Stomach (tissue), 19 donors: ENCODE measurements at places on chromosomes 6 and 20. TPM values are rescaled to one million over a fixed set of nuclear protein-coding genes. Genes with fewer than 3 reads are reported as not detected.
A peak's percentile ranks its signal among the peaks of the same experiment; 100 is the strongest.

The OPRM1 gene
- total RNA-seq: not detected

GRCh38 chr6:41489120-41489851, 56.9 kb upstream of the FOXP4 start:
- DNase-seq: peak; percentile 43
- H3K4me3 ChIP-seq: no peak overlapping the region
- no peaks in the 10 kb centered on the region for H3K36me3 ChIP-seq
- H3K27me3 ChIP-seq: no peaks in the 10 kb centered on the region
- peaks cover 20% of the 10 kb centered on the region for H3K4me1 ChIP-seq
- H3K27ac ChIP-seq: no peak overlapping the region

The HTR1E gene
- total RNA-seq: not detected

The BNIP5 gene
- 3.5 TPM for total RNA-seq

DNA sequence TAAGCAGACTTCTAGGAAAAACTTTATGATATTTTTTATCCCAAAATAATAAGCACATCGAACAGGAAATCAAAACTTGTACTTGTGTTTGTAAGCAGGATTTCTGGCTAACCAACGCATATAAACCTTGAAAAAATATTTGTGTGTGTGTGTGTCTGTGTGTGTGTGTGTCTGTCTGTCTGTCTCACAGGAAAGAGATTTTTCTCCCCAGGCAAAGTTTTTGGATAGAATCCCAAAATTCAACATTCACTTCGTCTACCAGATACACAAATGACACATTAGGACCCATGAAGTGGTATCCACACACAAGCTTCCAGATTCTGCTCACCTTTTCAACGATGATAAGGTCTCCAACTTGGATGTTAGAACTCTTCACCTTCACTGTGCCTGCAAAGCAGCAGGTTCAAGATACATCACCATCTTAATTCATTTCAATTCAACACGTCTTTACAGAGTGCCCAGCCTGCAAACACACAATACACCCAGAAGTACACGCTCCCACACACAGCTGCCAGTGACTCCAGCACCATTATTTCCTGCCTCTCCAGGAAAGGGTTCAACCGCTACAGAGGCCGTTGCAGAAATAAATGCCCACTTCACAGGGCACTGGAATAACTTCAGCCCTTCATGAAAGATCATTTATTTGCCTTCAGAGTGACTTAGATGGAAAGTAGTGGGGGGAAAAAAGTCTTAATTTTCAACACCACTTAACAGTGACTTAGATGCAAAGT, 70.9 kb downstream of the ATP9A start:
- no peaks in the 10 kb centered on the region for H3K27me3 ChIP-seq
- H3K4me1 ChIP-seq: peaks cover 47% of the 10 kb centered on the region
- DNase-seq: no peak
- H3K4me3 ChIP-seq: no peak overlapping the region
- H3K27ac ChIP-seq: no peak overlapping the region
- peaks cover 23% of the 10 kb centered on the region for H3K36me3 ChIP-seq

- peaks cover 8% of the 10 kb centered on the region for H3K4me1 ChIP-seq
- H3K27ac ChIP-seq: peak overlapping the region; percentile 9
- H3K27me3 ChIP-seq: no peaks in the 10 kb centered on the region
- H3K4me3 ChIP-seq: no peak overlapping the region
These were observed 98.3 kb downstream of the SASH1 start for GRCh38 chr6:148440877-148441453.

The PACSIN1 gene
- total RNA-seq: 0.37 TPM

The SLC52A3 gene
- 1.3 TPM for total RNA-seq

The PDCD2 gene
- 69.0 TPM for total RNA-seq

The EYA4 gene
- 16.3 TPM for total RNA-seq

GRCh38 chr6:24755279-24755678, 19.5 kb upstream of the GMNN start:
- no peak overlapping the region for H3K4me3 ChIP-seq
- no peaks in the 10 kb centered on the region for H3K4me1 ChIP-seq
- H3K27me3 ChIP-seq: no peaks in the 10 kb centered on the region
- no peak overlapping the region for H3K27ac ChIP-seq
- H3K36me3 ChIP-seq: no peaks in the 10 kb centered on the region
- no peak for DNase-seq

The DNAAF9 gene
- total RNA-seq: 17.9 TPM

The THBD gene
- 23.9 TPM for total RNA-seq

- H3K27me3 ChIP-seq: no peaks in the 10 kb centered on the region
- H3K4me3 ChIP-seq: no peak overlapping the region
- peaks cover 70% of the 10 kb centered on the region for H3K36me3 ChIP-seq
- no peak overlapping the region for H3K27ac ChIP-seq
- no peaks in the 10 kb centered on the region for H3K4me1 ChIP-seq
- no peak for DNase-seq
These were observed 27.9 kb downstream of the SDCBP2 start for GRCh38 chr20:1301031-1301529.

The PRSS35 gene
- total RNA-seq: not detected

DNA sequence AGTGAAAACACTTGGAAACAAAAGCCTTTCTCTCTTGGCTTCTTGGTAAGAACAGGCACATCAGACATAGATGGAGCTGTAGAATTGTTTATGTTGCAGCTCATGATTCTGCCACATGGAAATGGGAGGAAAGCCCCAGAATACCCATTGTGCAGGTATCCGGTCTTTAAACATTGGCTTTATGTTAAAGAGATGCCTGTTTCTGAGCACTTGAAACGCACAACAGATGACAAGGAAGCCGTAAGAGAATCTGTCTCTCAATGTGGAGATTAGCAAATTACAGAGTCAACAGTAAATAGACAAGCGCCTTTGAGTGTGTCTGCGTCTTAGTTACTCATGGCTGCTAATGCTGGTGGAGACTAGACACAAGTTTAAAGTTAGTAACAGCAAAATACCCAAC, 10.5 kb downstream of the TNFAIP3 start:
- no peaks in the 10 kb centered on the region for H3K27me3 ChIP-seq
- DNase-seq: no peak
- no peak overlapping the region for H3K27ac ChIP-seq

The GABRR2 gene
- 0.73 TPM for total RNA-seq

- H3K4me1 ChIP-seq: peaks cover 15% of the 10 kb centered on the region
- H3K4me3 ChIP-seq: no peak overlapping the region
- no peaks in the 10 kb centered on the region for H3K36me3 ChIP-seq
- H3K27ac ChIP-seq: no peak overlapping the region
- H3K27me3 ChIP-seq: peaks cover 5% of the 10 kb centered on the region
- DNase-seq: no peak
These were observed 37.9 kb upstream of the CCDC167 start for GRCh38 chr6:37537548-37537947.

The ID4 gene
- not detected for total RNA-seq

GRCh38 chr6:28683945-28684538, 158.4 kb downstream of the GPX5 start:
- H3K4me3 ChIP-seq: no peak overlapping the region
- peaks cover 28% of the 10 kb centered on the region for H3K27me3 ChIP-seq
- H3K4me1 ChIP-seq: no peaks in the 10 kb centered on the region

DNA sequence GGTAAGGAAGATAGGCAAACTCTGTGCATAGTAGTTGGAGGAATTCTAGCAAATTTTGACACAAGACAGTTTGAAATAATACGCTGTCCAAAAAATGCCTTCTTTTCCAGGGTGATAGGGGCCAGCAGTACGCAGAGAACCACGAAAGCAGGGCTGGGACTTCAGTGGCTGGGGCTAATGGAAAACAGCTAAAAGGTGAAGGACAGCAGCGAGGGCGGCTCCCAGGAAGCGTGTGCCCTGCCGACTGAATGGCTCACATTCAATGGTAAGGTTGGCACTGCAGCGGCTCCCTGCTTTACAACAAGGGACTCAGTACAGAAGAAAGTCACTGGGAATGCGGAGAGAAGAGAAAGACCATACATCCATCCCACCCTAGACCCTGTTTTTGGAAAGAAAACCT, 131.1 kb downstream of the MYLK4 start:
- no peak overlapping the region for H3K4me3 ChIP-seq
- H3K36me3 ChIP-seq: no peaks in the 10 kb centered on the region
- H3K27me3 ChIP-seq: no peaks in the 10 kb centered on the region
- no peak overlapping the region for H3K27ac ChIP-seq
- DNase-seq: no peak

- no peaks in the 10 kb centered on the region for H3K36me3 ChIP-seq
- H3K4me3 ChIP-seq: no peak overlapping the region
- DNase-seq: peak; percentile 11
These were observed 213.7 kb downstream of the GRIK2 start for GRCh38 chr6:101607111-101607690.

GRCh38 chr20:58702859-58703648, 10.5 kb downstream of the NPEPL1 start:
- no peaks in the 10 kb centered on the region for H3K4me1 ChIP-seq
- H3K27me3 ChIP-seq: no peaks in the 10 kb centered on the region
- no peak overlapping the region for H3K4me3 ChIP-seq
- no peak overlapping the region for H3K27ac ChIP-seq
- peaks cover 46% of the 10 kb centered on the region for H3K36me3 ChIP-seq

The SCRT2 gene
- not detected for total RNA-seq

- H3K4me1 ChIP-seq: no peaks in the 10 kb centered on the region
- peaks cover 94% of the 10 kb centered on the region for H3K36me3 ChIP-seq
- DNase-seq: no peak
- no peaks in the 10 kb centered on the region for H3K27me3 ChIP-seq
- no peak overlapping the region for H3K4me3 ChIP-seq
These were observed 129.6 kb downstream of the SULF2 start for GRCh38 chr20:47655635-47656034.

DNA sequence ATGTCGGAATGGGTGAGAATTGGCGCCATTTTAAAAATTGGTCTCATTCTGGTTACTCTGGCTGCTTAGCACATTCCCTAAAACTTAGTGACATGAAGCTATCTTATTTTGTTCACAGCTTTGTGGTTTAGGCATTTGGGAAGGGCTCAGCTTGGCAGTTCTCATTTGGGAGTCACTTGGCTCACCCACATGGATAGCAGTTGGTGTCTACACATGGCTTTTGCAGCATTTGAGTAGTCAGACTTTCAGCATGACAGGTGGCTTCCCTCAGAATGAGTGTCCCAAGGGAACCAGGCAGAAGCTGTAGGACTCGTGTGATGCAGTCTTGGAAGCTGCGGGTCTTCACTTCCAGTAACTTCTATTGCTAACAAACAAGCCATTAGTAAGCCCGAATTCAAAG, 64.6 kb downstream of the UST start:
- no peaks in the 10 kb centered on the region for H3K36me3 ChIP-seq
- H3K27ac ChIP-seq: no peak overlapping the region
- peak; percentile 22 for DNase-seq
- H3K4me1 ChIP-seq: no peaks in the 10 kb centered on the region

The ZNF334 gene
- 1.4 TPM for total RNA-seq

DNA sequence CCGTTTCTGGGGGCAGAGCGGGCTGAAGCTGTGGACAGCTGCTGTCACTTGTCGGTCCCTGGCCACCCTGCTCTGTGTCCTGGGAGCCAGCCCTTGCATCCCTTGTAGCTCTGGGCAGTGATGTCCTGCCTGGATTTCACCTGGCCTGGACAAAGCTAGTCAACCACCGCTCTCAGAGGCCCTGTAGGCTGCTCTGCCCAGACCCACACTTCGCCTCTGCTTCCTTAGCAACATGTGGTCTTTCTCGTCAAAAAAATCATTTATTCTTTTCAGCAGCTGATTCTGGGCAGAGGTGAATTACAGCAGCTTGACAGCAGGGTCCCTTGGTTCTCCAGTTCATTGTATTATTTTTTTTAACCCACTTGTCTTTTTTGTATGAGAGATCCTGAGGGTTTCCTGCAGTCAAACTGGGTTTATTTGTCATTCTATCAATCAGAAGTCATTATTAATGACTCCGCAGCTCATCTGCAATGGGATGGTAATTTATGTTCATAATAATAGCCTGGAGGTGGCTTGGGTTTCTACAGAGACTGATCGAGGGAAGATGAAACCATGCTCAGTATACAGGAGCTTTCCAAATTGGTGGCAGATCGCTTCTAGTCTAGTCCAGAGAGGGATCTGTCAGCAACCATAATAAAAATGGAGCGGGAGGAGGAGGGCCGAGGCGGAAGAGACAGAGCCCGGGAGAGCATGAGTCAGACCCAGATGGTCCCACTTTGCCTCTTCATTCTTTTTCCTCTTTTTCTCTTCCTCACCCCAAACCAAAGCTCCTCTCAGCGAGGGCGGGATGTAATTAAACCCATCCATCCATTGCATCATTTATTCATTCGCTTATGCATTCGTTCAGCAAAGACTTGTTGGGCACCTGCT, 22.4 kb downstream of the EDN3 start:
- DNase-seq: no peak
- no peaks in the 10 kb centered on the region for H3K4me1 ChIP-seq
- H3K27ac ChIP-seq: no peak overlapping the region
- no peak overlapping the region for H3K4me3 ChIP-seq
- no peaks in the 10 kb centered on the region for H3K36me3 ChIP-seq
- H3K27me3 ChIP-seq: no peaks in the 10 kb centered on the region

The TBXT gene
- not detected for total RNA-seq

GRCh38 chr6:89708316-89708715, 69.8 kb upstream of the LYRM2 start:
- no peak for DNase-seq
- H3K27ac ChIP-seq: no peak overlapping the region
- H3K27me3 ChIP-seq: no peaks in the 10 kb centered on the region

- H3K4me1 ChIP-seq: no peaks in the 10 kb centered on the region
- no peaks in the 10 kb centered on the region for H3K27me3 ChIP-seq
- H3K36me3 ChIP-seq: peaks cover 91% of the 10 kb centered on the region
- H3K27ac ChIP-seq: no peak overlapping the region
- DNase-seq: no peak
These were observed 50.7 kb upstream of the MAPK13 start for GRCh38 chr6:36079601-36080000.

The FAM217A gene
- not detected for total RNA-seq

GRCh38 chr6:12767016-12767415, 50.4 kb downstream of the PHACTR1 start:
- no peak overlapping the region for H3K27ac ChIP-seq
- H3K36me3 ChIP-seq: no peaks in the 10 kb centered on the region
- DNase-seq: no peak
- H3K27me3 ChIP-seq: no peaks in the 10 kb centered on the region

The PRICKLE4 gene
- 8.4 TPM for total RNA-seq

DNA sequence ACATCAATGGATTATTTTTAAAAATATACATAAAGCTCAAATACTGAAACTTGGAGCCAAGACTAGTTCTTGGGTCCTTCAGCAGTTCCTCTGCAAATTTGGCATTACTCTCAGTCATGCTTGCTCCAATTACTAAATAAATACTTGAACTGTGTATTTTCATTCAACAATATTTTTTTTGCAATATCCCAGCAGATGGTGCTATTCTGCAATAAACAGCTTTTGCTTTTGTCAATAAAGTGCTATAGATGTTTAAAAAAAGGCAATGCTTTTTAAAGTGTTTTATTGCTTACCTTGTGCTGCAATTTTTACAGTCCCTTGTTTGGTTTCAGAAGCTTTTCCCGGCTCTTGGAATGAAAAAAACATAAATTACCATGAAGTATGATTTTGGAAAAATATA, 243.4 kb downstream of the TRDN start:
- no peak for DNase-seq
- no peaks in the 10 kb centered on the region for H3K4me1 ChIP-seq
- no peaks in the 10 kb centered on the region for H3K27me3 ChIP-seq
- no peaks in the 10 kb centered on the region for H3K36me3 ChIP-seq

DNA sequence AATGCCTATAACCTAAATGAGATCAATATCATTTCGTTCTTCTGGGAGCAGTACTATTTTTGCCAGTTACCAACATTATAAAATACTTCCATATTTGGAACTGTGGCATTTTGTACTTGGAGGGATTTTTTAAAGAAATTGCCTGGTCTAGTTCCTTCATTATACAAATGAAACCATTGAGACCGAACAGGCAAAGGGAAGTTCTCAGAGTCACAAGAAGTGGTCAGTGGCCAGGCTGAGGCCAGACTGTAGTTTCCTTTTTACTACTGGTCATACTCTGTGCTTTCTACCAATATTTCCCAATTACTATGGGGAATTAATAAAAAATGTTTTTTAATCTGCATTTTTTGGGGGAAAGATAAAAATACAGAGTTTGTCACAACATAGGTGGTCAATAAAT, 332.0 kb downstream of the NRN1 start:
- H3K4me1 ChIP-seq: no peaks in the 10 kb centered on the region
- H3K4me3 ChIP-seq: no peak overlapping the region
- H3K27ac ChIP-seq: no peak overlapping the region
- H3K36me3 ChIP-seq: no peaks in the 10 kb centered on the region

The CDH26 gene
- total RNA-seq: 4.6 TPM
